IPS DF 19.7 (cell line): ENCODE measurements at places on chromosomes 12 and 14.

DNA sequence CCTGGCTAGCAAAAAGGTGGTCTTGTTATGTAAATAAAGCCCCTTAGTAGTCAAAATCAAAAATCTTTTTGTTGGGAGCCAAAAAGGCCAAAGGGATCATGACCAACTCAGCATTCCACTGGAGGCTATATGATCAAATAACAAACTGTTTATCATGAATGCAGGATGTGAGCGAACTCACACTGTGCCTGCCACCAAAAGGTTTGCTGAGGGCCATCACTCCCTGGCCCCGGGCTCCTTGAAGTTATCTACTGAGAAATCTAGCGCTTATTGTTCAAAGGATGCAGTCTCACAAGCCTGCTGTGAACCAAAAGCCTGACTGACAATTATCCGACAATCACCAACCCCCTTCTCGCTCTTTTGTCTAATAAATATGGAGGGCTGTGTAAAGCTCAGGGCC, 107.2 kb upstream of the DDHD1 start:
- DNase-seq, result no peak

GRCh38 chr14:68547305-68548193, 245.3 kb downstream of the ZFP36L1 start:
- no peak for DNase-seq

DNA sequence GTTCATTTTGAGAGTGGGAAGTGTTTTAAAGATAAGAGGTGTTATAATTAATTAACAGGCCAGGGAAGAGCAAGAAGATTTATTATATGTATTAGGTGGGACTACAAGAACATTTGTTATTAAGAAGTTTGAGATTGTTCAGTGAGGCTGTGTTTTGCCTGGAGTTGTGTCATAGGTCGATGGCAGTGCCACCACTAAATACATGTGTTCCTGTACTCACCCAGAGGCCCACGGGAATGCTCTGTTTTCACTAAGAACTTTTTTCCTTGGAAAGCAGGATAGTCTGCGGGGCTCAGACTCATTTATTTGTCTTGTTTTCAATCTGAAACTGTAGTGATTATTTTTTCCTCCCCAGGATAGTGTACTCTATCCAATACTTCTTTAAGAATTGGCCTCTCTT, 10.1 kb downstream of the IRAK3 start:
- no peak for DNase-seq

DNA sequence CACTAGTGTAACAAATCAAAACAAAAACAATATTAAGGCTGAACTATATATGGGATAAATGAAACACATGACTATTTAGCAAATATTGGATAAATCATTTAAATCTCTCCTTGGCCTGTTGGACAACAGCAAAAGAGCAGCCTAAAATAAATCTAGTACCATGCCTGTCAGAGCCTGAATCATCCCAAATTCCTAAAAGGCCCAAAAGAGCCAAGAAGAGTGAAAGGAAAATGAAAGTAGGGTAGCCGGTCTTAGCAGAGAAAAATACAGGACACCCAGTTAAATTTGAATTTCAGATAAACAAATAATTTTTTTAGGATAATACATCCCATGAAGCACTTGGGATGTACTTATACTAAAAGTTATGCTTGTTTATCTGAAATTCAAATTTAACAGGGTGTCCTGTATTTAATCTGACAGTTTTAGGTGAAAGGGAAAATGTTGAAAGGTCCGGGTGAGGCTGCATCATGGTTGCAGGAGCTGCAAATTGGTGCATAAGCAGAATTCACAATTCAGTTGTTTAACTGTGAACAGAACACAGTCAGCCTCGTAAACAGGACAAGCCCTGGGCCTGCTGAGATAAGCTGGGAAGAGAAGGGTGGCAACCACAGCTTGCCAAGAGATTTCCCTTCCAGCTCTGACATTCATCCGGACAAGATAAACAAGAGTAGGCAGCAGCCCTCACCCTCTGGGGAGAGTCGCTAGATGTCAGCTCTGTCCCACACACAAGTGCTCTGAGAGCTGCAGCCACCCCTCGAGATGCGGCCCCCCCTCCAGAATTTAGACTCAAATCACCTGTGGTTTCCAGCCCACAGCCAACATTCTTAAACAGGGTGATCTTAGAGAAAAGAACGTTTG, 30.3 kb downstream of the DMAC2L start:
- no peak for DNase-seq

GRCh38 chr14:21024585-21025370, at the start of gene NDRG2:
Gene NDRG2, minus strand, starts transcription at chr14:21025061. Its CDS starts 1,746 bp downstream, at chr14:21023315.
- no peak for DNase-seq

DNA sequence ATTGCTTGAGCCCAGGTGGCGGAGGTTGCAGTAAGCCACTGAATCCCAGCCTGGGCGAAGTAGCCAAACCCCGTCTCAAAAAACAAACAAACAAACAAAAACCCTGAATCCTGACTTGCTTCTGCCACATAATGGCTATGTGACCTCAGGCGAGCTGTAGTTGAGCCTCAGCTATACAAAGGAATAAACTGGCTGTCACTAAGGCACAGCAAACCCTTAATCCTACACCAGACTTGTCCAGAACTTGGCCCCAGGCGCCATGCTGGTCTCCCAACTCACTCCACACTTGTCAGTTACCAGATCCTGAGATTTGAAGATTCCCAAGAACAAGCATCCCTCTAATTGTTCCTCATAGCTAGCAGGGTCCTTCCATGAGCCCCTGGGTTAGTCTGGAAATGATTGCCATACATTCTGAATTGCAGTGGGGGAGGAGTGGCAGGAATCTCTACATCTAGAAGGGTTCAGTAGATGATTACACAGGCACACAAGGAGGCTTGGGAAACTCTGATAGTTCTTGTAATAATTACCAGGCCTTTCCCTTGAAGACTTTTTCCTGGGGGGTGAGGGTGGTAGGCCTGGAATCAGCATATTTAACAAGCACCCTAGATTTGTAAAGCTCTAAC, 9.9 kb downstream of the MAP3K12 start:
- DNase-seq, result no peak

DNA sequence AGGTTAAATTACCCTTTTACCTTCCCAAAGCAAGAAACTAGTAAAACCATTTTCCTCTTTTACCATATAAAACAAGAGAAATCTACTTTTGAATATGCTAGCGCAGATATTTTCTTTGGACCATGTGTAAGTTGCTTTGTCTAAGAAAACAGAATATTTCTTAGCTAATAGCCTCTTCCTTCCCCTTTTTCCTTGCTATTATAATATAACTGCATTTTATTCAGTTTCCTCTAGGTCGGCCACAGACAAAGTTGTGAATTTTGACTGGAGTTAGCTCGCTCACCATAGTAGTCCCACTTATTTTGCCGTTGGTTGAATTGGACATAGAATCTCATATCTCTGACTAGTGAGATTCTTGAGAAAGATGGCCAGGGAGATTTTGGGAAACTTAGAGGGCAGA, 115.6 kb downstream of the PLEKHA5 start:
- DNase-seq, result no peak
